HFF-Myc (cell line): ENCODE measurements at places on chromosomes 7 and 10.

GRCh38 chr10:121753726-121754476 is 155.7 kb upstream of the FGFR2 start:
- no peak for DNase-seq

GRCh38 chr7:90586091-90586490 is 10.0 kb upstream of the CDK14 start:
- DNase-seq: no peak

DNA sequence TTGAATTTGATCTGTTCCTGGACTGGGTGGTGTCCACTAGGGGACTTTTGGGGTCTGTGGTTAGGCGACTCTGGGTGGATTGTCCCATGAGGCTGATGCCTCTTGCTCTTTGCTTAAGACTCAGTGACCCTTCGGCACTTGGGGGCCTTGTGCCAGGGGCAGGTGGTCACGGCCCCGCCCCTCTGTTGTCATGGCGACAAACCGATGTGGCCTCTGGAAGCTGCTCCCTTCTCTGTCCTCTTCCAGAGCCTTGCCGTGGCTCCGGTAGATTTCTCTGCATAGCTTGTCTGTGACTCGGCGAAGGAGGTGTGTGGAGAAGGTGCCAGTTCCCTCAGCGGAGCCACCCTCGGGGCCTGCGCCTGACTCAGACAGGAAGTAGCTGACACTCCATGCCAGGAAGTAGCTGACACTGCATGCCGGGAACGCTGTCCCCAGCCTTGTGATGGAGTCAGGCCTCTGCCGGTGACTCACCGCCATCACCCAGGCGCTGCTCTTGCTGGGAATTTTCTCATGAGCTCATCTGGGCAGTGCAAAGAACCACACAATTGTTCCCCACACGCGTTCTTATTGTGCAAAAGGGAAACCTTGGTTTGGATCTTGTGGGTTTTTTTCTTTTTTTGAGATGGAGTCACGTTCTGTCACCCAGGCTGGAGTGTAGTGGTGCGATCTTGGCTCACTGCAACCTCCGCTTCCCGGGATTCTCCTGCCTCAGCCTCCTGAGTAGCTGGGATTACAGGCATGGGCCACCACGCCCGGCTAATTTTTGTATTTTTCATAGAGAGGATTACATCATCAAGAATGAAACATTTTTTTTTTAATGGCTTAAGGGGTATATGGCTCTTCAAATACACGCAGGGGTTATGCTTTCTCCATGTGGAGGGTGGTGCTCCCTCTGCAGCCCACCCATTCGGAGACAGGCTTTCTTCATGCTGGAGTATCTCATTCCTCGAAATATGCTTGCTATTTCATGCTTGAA is 72.6 kb downstream of the PFKFB3 start:
- peak; percentile 95 for DNase-seq

- DNase-seq: no peak
Measured at GRCh38 chr7:44283381-44284211, 41.8 kb downstream of the CAMK2B start.

DNA sequence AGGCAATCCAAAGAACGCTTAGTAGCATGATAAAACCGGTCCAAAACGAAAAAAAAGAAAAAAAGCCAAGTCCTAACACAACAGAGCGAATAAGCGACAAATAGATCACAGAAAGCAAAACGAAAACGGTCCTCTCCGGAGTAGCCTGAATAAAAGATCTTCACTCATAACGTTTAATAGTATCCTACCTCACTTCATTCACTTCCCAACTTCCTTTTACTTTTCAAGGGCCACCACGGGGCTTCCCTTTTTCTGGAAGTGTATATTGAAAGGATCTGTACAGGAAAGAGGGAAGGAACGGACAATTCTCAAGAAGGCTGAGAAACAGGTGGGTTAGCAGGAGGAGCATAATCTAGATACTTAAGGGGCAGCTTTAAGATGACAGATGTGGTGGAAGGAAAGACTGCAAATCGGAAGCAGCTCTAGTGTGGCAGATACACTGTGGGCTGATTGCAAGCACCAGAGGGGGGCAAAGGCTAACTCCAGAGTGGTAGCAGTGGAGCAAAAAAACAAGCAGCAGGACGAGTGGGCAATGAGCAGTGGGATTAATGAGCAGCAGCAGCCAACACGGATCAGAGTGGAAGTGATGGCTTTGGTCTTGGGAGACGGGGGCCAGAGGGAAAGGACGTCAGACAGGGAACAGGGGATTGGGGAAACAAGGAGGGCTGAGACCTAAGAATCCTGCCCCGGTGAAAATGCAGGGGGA is 866 bp downstream of the CNOT4 start:
- no peak for DNase-seq

DNA sequence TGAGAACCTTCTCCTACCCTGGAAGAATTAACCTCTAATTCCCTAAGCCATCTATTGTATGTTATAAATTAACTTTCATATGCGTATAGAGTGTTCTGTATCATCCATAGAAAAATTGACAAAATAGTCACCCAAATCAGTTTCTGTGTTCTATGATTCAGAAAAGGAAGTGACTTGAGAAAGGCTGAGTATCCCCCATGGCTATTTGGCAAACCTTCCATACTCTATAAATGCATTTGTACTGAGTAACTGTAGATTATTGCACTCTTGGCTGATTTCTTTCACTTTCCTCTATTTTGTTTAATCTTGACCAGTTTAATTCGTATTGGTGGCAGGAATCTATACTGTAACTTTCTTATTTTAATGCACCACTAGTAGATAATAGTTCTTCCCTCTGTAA is 182.2 kb downstream of the HTR7 start:
- DNase-seq: no peak

- no peak for DNase-seq
Measured at GRCh38 chr10:77012812-77013500, 624.7 kb downstream of the KCNMA1 start.

DNA sequence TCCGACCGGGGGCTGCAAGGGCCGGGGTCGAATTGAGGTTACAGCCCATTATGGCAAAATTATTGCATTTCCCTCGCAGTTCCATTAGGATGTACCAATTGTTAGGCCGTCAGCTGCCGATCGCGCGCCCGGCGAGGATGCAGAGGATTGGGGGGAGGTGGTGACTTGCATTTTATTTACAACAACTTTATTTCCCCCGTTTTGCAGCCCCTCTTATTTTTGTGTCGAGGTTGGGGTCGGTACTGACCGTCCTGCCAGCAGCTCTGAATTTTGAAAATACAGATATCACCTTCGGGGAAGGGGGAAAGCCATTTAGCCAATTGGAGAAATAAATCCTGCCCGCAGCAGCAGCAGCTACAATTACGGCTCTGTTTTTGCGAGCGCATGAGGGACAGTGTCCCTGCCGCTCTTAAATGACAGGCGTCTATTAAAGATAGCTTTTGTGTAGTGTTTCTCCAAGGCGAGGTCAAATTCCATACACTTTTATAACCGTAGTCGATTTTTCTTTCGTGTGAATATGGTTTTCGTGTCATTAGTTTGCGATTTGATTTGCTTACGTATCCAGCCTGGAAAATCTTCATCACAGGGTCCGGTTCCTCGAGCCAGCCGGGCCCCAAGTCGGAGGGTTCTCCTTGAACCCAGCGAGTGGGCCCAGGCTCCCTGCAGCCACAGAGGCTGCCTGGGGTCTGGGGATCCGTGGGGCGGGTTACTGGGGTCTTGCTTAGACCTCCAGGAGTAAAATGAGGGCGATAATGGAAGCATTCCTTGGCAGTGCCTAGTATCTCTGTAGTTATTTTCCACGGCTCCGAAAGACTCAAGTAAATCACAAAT is 684 bp upstream of the HOXA5 start:
- no peak for DNase-seq

DNA sequence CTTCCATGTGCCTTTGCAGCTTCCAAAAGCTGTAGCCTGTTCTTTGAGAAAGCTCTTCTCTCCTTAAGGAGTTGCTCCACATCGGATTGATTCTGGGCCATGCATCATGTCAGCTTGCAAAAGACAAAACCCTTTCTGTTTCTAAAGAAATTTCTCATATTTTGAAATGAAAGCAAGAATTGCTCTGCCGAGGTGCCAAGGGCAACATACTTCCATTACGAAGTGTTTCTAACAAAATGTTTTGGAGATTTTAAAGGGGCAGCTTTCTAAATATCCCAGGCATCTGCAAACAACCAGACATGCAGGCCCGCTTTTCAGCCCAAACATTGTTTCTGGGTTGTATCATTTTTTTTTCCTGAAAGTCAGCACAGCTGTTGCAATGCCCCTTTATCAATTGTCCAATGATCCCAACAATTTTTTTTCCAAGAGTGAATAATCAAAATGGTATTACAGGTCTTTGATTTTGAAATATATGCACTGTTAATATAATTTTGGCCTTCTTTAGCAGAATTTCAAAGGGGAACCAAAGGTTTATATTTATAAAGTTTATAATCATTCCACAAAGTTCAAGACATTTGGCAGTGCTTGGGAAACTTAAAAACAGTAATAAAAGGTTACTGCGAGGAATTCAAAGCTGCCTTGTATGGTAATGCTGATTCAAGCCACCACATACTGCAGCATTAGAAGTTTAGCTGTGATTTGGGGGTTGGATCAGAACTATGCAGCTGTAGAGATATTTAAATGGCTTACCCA is 61.0 kb downstream of the TES start:
- no peak for DNase-seq

- no peak for DNase-seq
Measured at GRCh38 chr7:151790830-151791620, 85.9 kb downstream of the PRKAG2 start.

- DNase-seq: no peak
Measured at GRCh38 chr10:133009218-133009950, 67.0 kb upstream of the CFAP46 start.

- no peak for DNase-seq
Measured at GRCh38 chr10:67978749-67979148, 94.3 kb downstream of the SIRT1 start.

- DNase-seq: no peak
Measured at GRCh38 chr10:18918532-18918931, 130.1 kb upstream of the MALRD1 start.

GRCh38 chr10:78921895-78922294 is 146.9 kb upstream of the ZMIZ1 start:
- no peak for DNase-seq

GRCh38 chr7:88429382-88429781 is 122.7 kb upstream of the STEAP4 start:
- DNase-seq: no peak

- DNase-seq: no peak
Measured at GRCh38 chr7:31316876-31317275, 23.6 kb downstream of the NEUROD6 start.
